Jurkat, Clone E6-1 (cell line): ENCODE measurements at places on chromosomes 3 and 15.

DNA sequence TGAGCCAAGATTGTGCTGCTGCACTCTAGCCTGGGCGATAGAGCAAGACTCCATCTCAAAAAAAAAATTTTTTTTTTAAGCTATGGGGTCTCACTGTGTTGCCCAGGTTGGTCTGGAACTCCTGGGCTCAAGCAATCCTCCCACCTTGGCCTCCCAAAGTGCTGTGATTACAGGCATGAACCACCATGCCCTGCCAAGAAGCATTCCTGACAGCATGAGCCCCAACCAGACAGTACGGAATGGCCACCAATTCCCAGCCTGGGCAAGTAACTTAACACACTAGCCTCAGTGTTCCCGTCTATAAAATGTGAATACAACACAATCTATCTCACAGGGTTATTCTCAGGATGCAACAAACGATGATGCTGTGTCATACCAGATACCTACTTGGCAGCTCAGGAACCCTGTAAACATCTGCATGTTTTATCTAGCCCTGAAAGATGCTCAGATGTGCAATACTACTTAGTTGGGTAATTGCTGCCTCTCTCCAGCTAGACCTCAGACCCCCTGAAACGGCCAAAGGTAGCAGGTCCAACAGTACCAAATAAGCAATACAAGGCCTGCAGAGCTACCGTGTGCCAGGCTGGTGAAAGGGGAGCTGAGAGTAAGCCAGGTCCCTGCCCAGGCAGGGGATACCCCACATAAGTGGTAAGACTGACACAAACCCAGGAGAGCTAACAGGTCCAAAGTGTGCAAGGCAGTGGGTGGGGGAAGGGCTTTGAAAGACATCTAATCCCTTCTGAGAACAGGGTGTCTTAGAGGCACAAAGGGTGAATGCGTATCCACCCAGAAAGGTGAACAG is 1.9 kb downstream of the TKT start:
- DNase-seq: no peak

- DNase-seq: no peak
Measured at GRCh38 chr15:93865586-93865985, 365.8 kb upstream of the MCTP2 start.

DNA sequence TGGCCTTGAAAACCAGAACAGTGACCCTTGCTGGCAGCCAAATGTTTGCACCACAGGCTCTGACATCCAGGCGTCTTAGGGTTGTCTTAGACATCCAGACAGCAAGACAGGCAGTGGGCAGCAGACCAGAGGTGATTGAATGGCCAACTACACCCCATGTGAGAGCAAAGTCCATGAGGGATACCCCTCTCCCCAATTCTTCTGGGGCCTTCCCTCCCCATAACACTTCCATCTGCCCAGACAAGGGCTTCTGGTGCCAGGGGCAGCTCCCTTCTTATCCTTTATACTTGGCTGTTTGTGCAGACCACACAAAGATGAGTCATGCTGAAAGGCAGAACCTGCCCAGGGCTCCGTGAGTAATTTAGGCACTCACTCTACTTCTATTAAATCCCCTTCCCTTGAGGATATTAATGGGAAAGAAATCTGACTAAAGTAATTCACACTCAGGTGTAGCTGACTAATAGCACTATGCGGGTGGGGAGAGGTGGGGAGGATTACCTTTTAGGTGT is 257.9 kb downstream of the UACA start:
- DNase-seq: no peak

- no peak for DNase-seq
Measured at GRCh38 chr3:15964605-15965442, 167.0 kb upstream of the ANKRD28 start.

DNA sequence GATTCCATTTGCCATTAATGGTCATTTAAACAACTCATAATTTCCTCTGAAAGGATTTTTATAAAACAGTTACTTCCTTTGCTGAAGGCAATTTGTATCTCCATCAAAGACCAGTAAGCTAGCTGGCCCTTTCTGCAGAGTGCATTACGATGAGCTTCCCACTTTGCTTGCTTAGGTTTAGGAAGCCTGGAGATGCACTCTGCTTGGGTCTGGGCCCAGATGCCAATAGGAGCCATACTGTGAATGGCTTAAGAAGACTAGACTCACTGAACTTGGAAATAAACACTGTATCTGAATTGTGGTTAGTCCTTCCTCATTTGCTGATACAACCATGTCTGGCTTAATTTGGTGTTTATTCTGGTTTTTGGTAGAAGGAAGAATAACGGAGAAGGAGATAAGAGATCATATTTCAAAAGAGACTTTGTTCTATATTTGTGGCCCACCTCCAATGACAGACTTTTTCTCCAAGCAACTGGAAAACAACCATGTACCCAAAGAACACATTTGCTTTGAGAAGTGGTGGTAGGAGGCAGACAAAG is 38.1 kb downstream of the OXNAD1 start:
- DNase-seq: no peak

GRCh38 chr15:100463515-100463914 is 65.2 kb downstream of the CERS3 start:
- no peak for DNase-seq

DNA sequence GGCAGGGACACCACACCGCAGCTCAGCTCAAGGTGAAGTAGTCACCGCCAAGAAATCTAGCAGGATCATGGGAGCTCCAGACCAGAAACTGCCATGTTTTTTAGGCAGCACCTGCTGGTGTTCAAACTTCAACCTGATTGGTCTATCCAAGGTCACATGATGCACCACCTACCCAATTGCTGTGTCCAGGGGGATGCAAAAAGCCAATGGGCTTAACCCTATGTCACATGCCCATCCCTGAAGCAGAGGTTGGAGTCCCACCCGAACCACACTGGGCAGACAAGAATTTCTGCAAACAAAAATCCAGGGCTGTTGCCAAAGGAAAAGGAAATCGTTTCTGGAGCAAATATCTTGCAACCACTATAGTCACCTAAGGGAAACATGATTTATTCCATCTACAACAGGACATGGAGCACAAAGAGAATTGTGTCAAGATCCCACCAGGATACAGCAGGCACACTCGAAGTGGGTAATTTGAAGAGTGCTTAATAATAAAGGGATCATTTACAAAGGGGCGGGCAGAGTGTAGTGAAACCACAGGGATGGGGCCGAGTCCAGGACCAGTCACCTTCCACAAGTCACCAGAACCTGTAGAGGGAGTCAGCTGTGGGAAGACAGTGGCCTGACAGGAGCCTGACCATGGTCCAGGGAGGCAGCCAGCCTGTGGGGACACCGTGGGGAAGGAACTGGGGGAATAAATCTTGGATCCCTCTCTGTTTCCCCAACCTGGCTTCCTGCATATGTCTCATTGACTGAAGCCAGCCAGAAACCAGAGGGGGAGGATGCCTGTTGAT is 34.2 kb upstream of the TSEN2 start:
- DNase-seq: no peak

DNA sequence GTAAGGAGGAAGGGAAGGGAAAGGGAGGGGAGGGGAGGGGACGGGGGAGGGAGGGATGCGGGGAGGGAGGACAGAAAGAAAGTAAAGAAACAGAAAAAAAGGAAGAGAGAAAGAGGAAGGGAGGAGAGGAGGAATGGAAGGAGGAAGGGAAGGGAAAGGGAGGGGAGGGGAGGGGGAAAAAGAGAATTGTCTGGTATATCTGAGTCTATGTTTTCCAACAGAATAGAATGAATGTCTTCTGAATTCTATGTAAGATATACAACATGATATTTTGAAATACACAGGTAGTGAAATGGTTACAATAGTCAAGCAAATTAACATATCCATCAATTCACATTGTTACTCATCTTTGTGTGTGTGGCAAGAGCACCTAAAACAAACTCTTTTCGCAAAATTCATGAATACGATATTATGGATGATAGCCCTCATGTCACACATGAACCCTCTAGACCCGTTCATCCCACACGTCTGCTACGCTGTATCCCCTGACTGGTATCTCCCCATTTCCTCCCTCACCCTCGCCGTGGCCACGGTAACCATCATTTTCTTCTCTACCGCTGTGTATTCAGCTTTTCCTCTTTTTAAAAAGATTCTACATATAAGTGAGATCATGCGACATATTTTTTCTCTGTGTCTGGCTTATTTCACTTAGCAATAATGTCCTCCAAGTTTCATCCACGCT is 168.9 kb downstream of the XXYLT1 start:
- no peak for DNase-seq

DNA sequence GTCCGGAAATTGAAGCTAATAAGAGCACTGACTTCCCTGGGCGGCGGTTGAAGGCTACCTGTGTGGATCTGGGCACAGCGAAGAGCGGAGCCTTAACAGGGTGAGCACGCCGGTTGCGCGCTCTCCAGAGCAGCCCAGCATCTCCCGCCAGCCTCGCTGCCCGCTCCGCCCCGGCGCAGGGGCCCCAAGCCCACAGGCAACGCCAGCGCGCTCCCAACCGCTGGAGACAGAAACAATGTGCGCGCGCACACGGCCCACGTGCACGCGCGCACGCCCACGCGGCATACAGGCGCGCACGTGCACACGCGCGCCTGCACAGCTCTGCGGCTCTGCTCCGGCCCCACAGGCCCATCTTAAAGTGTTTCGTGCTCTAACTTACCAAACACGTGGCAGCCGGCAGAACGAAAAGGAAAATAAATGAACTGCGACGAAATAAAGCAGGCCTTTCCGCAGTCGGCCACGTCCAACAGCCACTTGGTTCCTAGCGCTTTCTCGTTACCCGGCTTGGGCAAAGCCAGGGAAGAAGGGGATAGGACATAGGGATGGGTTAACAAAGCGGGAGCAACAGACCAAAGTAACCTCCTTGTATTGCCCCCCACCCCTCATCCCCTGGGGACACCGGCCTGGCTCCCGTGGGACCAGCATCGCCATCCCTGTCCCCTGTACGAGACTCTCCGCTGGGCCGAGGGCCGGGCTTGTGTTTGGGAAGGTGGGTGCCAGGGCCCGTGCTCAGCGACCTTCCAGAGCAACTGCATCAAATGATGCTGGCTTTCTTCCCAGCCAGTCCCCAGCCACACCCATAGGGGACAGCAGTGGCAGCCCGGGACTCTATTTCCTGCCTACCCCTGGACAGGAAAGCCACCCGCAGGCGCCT is 203.7 kb downstream of the ABHD5 start:
- DNase-seq: no peak

DNA sequence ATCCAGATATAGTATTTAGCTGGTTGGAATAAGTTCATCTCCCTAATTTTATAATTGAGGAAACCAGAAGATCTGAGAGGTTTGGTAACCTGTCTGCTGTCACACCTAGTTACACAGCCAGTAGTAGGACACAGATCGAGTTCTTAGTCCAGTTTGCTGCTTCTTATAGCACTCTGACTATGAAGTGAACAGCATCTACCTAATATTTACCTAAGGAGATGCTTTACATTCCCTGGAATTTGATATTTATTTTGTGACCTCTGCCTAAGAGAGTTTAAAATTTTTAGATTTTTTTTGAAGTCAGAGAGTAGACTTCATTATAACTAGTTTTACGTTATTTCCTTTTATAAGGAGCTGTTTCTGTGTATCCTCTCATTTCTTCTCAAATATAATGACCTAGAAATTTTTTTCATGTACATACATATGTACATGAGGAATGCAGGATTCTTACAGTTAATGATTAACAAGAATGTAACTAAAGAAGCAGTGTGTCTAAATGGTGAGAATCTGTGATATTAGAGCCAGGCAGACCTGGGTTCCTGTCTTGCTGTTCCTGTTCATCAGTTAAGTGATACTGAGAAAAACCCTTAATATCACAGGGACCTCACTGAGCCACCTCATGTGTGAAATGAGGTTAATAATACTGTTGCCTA is 4.3 kb downstream of the ARHGEF26 start:
- no peak for DNase-seq

GRCh38 chr3:111751961-111752360 is 107.1 kb upstream of the PHLDB2 start:
- no peak for DNase-seq

GRCh38 chr3:112654492-112654891 is 13.5 kb upstream of the CCDC80 start:
- no peak for DNase-seq

- DNase-seq: peak; percentile 31
Measured at GRCh38 chr15:60651734-60652141, 172.8 kb upstream of the ICE2 start.

GRCh38 chr3:137304313-137305056 is 346.7 kb downstream of the IL20RB start:
- no peak for DNase-seq

- DNase-seq: no peak
Measured at GRCh38 chr3:150913133-150913922, 8.1 kb upstream of the MINDY4B start.

DNA sequence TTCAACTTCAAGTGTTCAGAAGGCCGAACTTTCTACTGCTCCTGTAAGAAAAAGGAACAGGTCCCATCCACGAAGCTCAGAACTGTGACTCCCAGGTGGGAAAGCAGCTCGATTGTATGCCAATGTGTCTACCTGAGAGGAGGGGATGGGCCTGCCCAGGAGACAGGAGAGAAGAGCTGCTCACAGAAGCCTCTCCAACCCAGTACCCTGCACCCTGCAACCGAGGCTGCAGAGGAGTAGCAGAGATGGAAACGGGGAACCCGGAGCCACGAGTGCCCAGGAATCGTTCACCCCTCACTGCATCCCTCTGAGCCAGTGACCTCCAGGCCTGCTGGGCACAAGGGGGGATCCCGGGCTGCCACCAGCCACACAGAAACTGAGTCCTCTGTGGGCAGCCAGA is 86.5 kb upstream of the PRR23E start:
- DNase-seq: no peak

DNA sequence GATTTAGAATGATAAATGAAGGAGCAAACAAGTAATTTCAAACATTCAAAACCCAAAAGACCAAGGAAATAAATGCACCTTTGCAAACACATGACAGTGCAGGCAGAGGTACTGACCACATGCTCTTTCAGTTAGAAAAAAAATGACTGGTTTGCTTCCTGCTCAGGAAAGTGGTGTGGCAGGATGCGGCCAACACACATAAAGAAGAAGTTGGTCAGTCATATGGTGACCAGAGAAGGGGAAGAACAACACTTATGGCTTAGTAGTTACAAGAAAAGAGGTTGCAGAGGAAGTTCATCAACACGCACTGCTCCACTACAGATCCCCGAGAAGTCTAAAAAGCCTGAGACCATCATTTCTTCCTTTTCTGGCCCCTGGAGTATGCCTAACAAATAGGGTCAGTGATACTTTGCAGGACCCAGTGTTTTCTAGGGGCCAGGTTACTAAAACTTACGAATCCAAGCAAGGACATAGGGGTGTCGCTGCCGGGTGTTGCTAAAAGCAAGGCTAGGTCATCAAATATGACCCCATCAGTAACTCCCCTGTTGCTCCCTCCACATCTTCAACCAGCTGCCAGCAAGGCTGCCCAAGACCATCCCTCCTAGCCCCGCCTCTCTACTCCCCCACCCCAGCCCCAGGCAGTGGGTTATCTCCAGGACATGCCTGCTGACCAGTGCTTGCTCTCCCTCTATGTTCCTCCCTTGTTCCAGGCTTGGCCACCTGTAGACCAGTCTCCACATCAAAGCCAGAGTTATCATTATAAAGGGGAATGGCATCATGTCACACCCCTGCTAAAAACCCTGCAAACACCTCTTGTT is 11.2 kb downstream of the ATP8B4 start:
- DNase-seq: no peak

GRCh38 chr3:161371441-161372320 is at the start of gene SPTSSB:
Gene SPTSSB (minus strand): TSS chr3:161371517. CDS start chr3:161346323, 25,194 bp downstream.
- no peak for DNase-seq

- no peak for DNase-seq
Measured at GRCh38 chr3:45426161-45426560, 37.8 kb downstream of the LARS2 start.
